ENCODE measurements at places on chromosomes 2 and 18.

DNA sequence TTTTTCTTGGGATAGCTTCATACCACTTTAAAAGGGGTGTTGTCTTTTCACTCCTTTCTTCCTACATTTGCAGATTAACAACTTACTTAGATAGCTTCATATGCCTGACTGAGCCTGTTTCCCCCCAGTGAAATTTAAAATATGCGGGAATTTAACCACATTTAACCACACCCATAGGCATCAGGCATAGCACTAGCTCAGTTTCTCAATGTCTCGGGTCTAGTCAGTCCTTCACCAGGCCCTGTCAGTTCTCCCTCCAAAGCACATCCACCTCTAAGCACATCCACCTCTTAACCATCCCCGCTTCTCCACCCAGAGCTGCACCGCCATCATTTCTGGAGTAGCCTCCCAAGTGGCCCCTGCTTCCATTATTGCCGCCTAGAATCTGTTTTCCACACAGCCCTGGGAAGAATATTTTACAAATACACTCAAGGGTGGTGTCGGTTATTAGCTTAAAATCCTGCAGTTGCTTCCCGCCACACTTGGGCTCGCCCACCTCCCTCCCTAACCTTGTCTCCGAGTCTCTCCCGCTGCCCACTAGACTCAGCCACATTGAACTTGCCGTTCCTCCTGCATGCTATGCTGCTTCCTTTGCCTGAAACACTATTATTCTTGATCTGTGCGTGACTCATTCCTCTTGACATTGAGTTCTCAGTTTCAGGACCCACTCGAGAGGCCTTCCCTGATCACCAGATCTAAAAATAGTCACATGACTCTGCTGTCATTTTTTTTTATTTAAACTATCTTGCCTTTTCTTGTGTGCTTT lies 68.3 kb downstream of the SPTBN1 start:
- DNase-seq: no peak

DNA sequence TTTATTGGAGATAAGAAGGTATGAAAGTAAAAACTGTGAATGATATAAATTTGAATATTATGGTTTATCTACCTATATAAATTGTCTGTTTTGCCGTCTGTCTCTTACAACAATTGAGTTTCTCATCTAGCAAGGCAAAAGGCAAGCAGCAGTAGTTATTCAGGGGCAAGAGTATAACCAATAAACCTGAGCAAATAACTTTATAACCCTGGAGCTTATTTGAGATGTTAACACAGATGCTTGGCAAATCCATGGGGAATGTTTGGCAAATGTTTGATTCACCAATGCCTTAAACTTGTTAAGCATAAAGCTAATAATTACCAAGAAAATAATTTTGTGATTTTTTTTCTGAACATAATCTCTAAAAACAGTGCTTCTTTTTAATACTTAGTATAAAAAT lies 9.9 kb upstream of the EPHA4 start:
- no peak for DNase-seq

- DNase-seq: peak; percentile 28
Observed at GRCh38 chr18:48777026-48777743, 173.6 kb downstream of the SMAD7 start.

DNA sequence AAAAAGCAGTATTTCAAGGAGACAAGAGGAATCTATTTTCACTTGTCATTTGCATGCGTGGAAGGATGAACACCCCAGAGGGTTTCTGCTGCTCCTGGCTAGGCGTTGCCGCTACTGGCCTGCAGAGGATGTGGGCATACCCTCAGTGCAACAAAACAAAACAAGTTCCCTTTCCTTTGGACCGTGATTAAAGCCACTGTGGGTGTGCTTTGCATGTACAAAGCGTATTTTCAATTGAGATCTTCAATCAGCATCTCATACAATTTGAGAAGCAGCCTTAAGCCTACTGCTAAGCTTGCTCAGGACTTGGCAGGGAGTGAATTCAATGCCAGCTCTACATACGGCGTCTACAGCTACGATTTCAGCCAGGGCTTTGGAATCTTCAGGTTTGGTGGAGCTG lies 298.4 kb downstream of the LPIN1 start:
- DNase-seq: no peak

- DNase-seq: no peak
Observed at GRCh38 chr18:8745355-8746014, 40.1 kb downstream of the MTCL1 start.

DNA sequence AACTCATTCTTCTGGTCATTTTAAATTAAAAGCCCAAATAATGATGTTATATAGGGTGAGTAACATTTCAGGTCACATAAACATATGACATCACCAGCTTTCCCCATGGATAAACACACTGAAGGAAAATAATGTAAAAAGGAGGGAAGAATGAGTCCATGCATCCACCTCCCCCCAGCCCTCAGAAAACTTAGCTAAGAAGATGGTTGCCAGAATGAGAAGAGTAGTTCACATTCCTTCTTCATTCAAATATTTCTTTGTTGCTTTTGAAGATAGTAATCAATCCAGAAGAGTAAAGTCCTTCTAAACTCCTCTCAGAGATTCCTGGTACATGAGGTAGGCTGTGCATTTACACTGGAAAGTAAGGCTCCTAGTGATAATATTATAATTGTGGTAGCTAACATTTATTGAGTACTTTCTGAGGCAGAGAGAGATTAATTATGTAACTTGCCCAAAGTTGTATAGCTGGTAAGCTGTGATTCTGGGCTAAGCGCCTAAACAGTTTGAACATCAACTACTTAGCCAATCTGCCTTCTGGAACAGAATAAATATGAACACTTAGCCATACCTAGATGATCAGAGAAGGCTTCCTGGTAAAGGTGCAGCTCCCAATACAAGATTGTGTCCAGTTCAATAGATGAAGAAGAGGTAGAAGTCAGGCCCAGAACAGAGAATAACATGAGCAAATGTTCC lies 256.7 kb upstream of the FN1 start:
- DNase-seq: no peak

DNA sequence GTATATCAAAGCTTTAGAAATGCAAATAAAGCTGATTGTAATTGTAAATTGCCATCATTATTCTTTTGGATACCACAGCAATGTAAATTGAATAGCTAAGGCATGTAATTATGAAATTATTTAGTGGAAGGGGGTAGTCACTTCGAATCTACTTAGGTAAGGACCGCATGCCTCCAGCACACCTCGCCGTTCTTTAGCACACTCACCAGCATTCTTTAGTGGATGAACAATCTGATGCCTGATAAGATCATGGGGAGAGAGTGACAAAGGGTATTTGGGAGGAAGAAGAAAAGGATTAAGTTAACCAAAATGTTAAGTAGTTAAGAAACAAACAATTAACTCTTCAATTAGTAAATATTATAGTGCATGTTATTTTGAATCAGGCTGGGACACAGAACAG lies 46.4 kb upstream of the DSC1 start:
- no peak for DNase-seq

GRCh38 chr2:23602116-23602515 lies 217.1 kb downstream of the KLHL29 start:
- DNase-seq: no peak

GRCh38 chr2:219803294-219803693 lies 175.9 kb downstream of the SLC4A3 start:
- DNase-seq: no peak

DNA sequence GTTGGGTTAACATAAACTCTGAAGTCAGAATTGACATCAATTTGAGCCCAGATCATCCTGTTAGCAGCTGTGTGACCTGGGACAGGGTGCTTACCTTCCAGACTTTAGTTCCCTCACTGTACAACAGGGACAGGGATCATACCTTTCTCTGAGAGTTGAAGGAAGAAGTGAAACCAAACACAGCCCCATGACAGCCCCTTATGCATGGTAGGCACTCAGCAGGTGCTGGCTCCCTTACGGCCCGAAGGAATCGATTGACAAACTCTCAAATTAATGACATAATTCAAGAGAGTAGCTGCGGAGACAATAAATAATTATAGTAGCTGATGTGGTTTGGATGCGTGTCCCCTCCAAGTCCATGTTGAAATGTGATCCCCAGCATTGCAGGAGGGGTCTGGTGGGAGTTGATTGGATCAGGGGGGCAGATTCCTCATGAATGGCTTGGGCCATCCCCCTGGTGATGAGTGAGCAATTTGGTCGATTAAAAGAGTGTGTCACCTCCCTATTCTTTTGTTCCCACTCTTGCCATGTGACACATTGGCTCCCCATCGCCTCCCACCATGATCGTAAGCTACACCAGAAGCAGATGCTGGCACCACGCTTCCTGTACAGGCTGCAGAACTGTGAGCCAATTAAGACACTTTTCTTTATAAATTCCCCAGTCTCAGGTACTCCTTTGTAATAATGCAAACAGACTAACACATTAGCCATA lies 72.4 kb downstream of the ODC1 start:
- DNase-seq: no peak

DNA sequence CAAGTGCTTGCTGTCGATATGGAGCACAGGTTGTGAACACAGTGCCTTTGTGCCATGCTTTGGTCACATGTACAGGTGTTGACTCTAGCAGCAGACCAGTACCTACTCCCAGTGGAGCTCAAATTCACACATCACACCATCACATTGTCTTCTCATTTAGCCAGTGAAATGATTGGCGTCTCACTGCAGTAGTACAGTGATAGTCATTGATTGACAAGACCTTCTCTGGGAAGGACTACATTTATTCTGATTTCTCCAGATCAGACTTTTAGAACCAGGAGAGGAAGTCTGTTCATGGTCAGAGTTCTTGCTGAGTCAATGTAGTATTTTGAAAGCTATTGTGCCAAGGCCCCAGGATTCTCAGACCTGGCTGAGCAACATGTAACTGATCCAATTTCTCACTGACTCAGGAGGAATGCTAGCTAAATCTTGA lies 75.2 kb downstream of the FMNL2 start:
- DNase-seq: no peak
